ENCODE measurements at places on chromosomes 12 and 14.

DNA sequence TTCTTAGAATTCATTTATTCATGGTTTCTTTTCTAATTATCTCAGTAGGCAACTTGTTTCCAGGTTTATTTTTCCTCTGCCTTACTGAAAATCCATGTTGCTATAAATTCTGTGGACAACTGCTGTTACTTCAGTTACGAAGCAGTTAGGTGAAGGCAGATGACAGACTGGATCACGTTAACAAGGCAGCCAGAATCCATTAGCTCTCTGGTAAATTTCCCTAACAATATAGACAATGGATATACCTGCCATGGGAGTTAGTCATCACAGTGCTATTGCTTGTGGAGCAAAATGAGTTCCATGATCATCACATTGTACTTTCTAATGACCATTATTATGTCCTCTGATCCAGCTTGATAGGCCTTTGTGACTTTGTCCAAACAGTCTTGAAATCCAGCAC lies 291.5 kb downstream of the NELL2 start:
- H3K4me3 ChIP-seq, result no peak overlapping the region
- no peaks in the 10 kb centered on the region for H3K4me1 ChIP-seq
- no peak for DNase-seq
- no peak overlapping the region for H3K27ac ChIP-seq

- H3K27me3 ChIP-seq, result peaks cover 83% of the 10 kb centered on the region
- H3K4me3 ChIP-seq, result no peak overlapping the region
- H3K36me3 ChIP-seq, result no peaks in the 10 kb centered on the region
- no peak for DNase-seq
Observed at GRCh38 chr12:197911-198695, 15.9 kb downstream of the SLC6A12 start.

- peaks cover 77% of the 10 kb centered on the region for H3K36me3 ChIP-seq
- no peak for DNase-seq
- H3K4me3 ChIP-seq, result peak overlapping the region; percentile 97
- H3K27ac ChIP-seq, result no peak overlapping the region
- peaks cover 72% of the 10 kb centered on the region for H3K27me3 ChIP-seq
- peaks cover 69% of the 10 kb centered on the region for H3K4me1 ChIP-seq
Observed at GRCh38 chr14:60644666-60645065, 4.6 kb downstream of the SIX1 start.

GRCh38 chr12:6195665-6196535 lies 4.3 kb upstream of the CD9 start:
- DNase-seq, result peak; percentile 92
- peaks cover 31% of the 10 kb centered on the region for H3K27me3 ChIP-seq
- no peak overlapping the region for H3K27ac ChIP-seq
- no peaks in the 10 kb centered on the region for H3K36me3 ChIP-seq
- H3K4me3 ChIP-seq, result no peak overlapping the region
